Brain microvascular endothelial cell (primary cell): ENCODE measurements at places on chromosomes 2 and 18.

DNA sequence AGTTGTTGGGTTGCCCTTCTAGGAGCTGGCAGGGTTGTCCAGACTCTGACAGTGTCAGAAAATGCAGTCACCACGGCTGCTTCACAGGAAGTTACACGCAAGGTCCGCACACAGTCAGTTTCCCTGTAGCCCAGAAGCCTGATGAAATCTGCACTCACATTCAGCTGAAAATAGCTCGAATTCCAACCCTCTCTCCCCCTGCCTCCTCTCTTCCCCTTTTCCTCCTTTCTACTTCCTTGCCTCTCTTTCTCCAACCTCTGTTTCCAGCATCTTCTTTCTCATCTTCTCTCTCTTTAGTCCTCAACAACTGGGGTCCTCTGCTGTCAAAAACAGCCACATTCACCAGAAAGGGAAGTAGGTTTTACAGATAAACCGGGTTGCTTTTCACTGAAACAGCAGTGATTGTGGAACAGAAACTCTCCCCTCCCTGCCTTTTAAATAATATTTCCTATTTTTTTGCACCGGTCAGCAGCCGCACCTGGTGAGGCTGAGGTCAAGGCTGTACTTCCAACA is 69.3 kb downstream of the BCL11A start:
- DNase-seq, result peak; percentile 79

DNA sequence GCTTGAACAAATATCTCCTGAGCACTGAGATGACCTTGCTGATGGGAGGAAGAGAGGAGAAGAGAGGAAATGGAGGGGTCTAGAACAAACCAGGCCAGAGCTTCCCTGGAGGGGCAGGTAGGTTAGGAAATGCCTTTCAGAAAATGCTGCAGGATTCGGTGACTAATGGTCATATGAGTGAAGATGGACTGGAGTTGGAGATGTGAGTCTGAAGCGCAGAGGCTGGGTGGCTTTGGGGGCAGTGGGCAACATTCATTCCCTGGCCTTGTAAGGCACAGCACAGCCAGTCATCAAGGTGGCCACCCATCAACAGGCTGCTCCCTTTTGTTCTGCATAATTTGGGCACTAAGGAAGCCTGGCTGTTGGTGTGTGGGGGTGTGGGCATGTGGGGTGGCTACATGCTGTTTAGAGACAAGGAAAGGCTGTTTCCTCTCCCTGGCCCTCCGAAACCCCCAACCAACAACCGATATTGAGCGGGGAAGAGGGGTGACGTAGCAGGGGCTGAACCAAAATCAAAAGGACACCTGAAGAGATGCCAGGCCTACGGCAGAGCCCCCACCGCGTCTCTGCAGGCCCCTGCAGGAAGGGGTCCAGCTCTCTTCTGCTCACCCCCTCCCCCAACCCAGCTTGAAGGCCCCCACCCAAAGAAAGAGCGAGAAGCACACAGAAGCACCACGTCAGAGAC is 1.5 kb downstream of the SLC30A3 start:
- DNase-seq, result no peak

DNA sequence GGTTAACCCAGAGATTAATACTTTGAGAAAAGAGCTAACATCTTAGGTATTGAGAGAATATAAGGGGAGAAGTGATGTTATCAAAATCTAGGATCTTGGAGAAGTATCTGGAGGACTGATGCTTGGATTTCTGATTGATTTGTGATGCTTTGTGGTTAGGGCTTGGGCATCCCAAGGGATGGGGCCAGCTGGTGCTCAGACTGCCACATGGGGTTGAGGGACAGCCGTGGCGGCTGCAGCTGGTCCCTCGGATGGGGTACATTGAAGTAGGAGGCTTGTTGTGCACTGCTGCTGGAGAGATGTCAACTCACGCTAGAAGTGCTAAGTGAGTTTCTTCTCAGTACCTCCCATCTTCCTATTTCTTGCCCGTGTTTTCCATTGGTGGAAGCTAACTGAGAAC is 22.4 kb downstream of the HRH4 start:
- no peak for DNase-seq

DNA sequence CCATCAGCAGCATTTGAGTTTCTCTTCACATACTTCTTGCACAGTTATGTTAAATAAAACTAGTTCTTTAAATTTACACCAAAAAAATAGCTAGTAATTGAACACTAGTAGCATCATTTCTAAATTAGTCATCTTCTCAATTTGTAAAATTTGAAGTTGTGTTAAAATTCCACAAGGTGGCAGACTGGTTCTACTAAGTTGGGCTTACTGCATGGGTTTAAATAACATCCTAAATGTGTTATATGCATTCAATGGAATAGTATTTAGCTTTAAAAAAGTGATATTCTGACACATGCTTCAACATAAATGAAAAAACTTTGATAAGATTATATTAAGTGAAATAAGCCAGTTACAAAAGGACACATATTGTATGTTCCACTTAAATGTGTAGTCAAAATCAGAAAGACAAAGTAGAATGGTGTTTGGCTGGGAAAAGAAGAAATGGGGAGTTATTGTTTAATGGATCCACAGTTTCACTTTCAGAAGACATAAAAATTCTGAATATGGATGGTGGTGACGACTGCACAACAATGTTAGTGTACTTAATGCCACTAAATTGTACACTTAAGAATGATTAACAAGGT is 28.7 kb upstream of the RPRD1A start:
- DNase-seq, result peak; percentile 11

DNA sequence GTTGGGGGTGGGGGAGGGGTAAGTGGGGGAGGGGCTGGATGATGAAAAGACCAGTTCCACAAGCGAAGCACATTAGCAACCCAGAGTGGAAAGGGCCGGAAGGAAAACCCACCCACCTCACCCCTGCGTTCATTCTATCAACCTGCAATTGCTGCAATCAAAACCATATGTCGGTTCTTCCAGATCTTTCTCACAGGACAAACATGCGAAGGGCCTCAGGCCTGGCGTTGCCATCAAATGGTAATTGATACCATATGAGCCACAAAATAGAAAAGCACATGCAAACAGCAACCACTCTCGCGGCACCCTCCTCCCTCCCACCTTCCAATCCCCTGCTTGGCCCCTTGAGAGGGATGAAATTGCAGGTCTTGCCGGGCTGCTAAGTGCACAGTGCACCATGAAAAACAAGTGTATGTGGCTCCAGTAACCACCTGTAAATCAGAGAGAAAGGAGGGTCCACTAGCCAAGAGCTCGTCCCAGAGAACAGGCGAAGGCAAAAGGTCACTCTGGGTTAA is 287.5 kb downstream of the TCF4 start:
- no peak for DNase-seq

DNA sequence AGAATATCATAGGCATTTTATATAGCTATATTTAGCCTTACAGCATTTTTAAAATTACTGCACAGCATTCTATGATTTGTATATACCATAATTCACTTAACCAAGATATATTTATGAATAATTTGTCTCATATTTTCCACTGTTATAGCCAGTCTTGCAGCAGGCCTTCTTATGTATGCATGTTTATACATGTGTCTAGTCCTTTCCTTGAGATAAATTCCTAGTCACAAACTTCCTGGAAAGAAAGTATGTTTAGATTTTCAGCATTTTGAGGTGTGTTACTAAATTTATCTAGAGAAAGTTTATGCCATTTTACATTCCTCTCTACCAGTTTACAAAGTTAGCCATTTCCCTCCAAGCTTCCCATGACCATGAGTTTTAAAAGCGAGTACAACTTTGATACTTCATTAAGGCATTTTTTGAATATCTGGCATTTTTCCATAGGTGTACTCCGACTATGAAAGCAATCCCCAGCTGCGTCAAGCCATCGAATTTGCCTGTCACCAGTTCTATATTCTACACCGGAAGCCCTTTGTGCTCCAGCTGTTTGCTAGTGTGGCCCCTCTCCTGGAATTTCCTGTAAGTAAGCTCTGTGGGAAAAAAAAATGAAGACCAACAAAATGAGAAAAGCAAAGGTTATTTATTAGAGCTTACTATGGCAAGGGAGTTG is 59.4 kb upstream of the RPE start:
- peak; percentile 2 for DNase-seq

DNA sequence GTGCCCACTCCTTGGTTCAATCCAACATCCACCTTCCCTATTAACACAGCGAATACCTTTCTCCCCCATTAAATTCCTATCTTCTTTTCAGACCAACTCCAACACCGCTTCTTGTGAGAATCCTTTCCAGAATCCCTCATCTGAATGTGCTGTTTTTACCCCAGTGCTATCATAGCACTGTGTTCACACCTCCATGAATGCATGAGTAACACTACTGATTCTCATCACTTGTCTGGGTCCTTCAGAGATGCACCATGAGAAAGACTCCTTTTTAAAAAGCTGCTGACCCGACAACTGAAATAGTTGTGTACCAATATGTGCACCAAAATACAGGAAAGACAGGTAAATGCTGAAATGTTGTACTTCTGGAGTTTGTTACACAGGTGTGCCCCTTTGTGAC is 18.8 kb downstream of the MGAT4A start:
- DNase-seq, result no peak
